Motor neuron (in vitro differentiated cells): ENCODE measurements at places on chromosomes 3 and 15. TPM values are rescaled to one million over a fixed set of nuclear protein-coding genes. Genes with fewer than 3 reads are reported as not detected.

The AADACL2 gene
- 0.05 TPM in 1 of 2 replicates, not detected in the other for total RNA-seq

The VGLL3 gene
- total RNA-seq: 42.5 and 89.5 TPM in 2 replicates

The TJP1 gene
- 41.4 and 41.5 TPM in 2 replicates for total RNA-seq

The ADAMTS9 gene
- total RNA-seq: 70.6 and 83.8 TPM in 2 replicates

The MUSTN1 gene
- 6.8 and 9.3 TPM in 2 replicates for total RNA-seq

The HRG gene
- 2.0 TPM in 1 of 2 replicates, not detected in the other for total RNA-seq

The CILP gene
- 0.19 and 0.31 TPM in 2 replicates for total RNA-seq

The FYCO1 gene
- 1.7 and 1.9 TPM in 2 replicates for total RNA-seq

The RETNLB gene
- total RNA-seq: not detected in 2 replicates

The ARNT2 gene
- total RNA-seq: 2.4 and 3.0 TPM in 2 replicates

The LRRC49 gene
- total RNA-seq: 11.6 and 11.8 TPM in 2 replicates

The ALDH1L1 gene
- 0.27 and 0.33 TPM in 2 replicates for total RNA-seq

The CCR3 gene
- total RNA-seq: 0.57 and 0.97 TPM in 2 replicates

The FOXB1 gene
- total RNA-seq: 0.28 TPM in 1 of 2 replicates, not detected in the other

The ARRDC4 gene
- total RNA-seq: 90.5 and 92.5 TPM in 2 replicates

The POPDC2 gene
- total RNA-seq: 1.5 TPM in 1 of 2 replicates, not detected in the other

The DUOXA2 gene
- not detected in 2 replicates for total RNA-seq

The CYP1A2 gene
- total RNA-seq: 0.16 TPM in 1 of 2 replicates, not detected in the other

The PLSCR2 gene
- not detected in 2 replicates for total RNA-seq

The ANKRD34C gene
- total RNA-seq: 0.05 TPM in 1 of 2 replicates, not detected in the other

The ROBO2 gene
- total RNA-seq: 36.5 and 39.4 TPM in 2 replicates

The IQSEC1 gene
- total RNA-seq: 15.7 and 18.2 TPM in 2 replicates
